ENCODE measurements at places on chromosomes 12 and 14. TPM values are rescaled to one million over a fixed set of nuclear protein-coding genes. Genes with fewer than 3 reads are reported as not detected.

- no peak for DNase-seq
These were observed 13.9 kb downstream of the EVL start for GRCh38 chr14:100078997-100079725.

Gene ANO2
- 36.8 TPM for total RNA-seq

- no peak for DNase-seq
These were observed 166.6 kb upstream of the CCDC198 start for GRCh38 chr14:57660208-57660607.

DNA sequence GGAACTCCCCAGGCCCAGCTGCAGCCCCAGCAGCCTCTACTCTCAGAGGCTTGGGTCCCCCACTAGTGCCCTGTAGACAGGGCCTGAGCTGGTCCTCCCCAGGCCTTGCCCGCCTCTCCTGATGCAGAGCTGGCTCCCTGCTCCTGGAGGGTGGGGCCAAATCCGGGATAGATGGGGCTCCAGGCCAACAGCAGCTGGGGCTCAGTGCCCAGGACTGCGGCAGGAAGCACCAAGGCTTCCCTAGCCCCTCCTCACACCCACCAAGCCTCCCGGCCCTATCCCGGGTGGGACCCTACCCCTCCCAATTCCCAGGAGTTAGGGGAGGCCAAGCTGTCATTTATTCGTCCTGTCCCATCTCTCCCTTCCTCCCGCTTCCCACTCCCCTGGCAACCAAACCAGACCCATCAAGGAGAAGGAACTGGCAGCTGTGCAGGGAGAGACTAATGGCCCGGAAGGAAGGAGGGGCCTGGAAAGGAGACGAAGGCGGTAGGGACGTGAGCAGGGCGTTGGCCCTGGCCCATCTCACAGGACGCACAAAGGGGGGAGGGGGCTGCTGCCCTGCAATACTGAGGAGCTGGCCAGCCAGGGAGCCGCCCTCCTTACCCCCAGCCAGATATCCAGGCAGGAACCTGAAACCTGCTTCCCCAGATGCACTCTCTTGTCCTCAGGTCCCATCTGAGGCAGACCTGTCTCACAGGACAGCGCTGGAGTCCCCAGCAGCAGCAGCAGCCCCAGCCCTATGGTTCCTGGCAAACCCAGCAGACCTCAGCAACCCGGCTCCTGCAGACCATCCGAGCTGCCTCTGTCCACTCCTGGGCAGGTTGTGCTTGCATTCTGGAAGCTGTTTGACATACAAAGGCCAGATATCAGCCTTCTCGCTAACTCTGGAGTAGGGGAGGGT, 1.6 kb upstream of the PRPH start:
- peak; percentile 61 for DNase-seq

Gene ADAM20
- 1.2 TPM for total RNA-seq

Gene INSM2
- not detected for total RNA-seq

DNA sequence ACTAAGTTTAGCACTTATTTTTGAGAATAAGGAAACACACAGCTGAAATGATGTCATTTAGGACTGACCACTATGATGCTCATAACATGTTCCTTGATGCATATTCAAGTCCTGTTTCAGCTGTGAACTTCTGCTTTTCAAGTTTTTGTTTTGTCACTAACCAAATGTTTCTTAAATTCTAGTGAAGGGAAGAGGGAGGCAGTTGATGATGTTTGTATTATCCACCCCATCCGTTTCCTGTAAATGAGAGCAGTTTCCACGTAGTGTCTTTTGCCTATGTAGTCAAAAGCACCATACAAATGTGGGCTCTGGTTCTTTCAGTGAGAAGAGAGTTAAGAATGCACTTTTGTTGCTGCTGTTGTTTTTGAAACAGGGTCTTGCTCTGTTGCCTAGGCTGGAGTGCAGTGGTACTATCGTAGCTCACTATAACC, 491.8 kb downstream of the PCNX1 start:
- no peak for DNase-seq

DNA sequence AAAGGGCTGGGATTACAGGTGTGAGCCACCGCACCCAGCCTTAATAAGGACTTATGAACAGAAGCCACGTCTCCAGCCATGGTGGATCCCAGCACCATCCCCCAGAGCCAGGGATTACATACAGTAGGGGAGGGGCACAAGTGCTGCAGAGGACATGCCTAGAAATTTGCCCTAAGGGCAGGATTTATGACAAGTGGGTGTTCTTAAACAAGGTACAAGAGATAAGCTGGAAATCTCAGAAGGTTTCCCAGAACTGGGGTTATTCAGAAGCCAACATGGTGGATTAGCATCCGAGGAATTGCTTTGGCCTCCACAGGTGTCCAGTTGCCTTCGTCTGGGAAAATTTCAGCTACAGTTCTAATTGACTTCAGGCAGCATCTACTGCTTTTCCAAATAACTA, 114.4 kb upstream of the EGLN3 start:
- DNase-seq = no peak

DNA sequence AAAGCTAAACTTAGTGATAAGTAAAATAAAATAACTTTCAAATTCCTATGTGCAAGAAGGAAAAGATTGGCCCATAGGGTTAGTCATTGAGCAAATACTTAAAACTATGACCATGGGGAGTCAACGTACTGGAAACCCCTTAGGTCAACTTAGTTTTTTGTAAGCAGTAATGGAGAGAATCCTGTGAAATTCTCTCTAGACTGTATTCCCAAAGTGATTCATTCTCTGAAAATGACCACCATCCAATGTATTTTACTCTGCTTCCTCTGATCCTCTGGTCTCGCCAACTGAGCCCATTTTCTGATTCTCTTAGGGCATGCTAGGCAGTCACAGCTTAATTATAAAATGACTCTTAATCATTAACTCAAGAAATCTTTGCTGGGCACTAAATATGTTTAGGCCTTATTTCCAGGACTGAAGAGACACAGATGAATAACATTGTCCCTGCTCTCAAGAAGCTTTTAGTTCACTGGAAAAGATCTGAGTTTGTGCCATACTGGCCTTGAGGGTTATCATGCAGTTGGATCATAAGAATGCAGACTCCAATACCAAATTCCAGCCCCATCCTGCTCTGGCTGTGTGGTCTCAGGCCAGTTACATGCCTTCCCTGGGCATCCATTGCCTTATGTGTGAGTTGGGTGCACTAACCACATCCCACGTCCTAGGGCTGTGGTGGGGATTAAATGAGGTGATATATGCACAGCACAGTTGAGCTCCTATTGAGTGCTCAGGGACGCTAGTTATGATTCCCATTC, 732.4 kb downstream of the AACS start:
- DNase-seq = no peak

GRCh38 chr14:103528146-103528586, 830 bp upstream of the TRMT61A start:
- DNase-seq = no peak

GRCh38 chr12:120125029-120125428, 8.5 kb upstream of the RAB35 start:
- DNase-seq = no peak

DNA sequence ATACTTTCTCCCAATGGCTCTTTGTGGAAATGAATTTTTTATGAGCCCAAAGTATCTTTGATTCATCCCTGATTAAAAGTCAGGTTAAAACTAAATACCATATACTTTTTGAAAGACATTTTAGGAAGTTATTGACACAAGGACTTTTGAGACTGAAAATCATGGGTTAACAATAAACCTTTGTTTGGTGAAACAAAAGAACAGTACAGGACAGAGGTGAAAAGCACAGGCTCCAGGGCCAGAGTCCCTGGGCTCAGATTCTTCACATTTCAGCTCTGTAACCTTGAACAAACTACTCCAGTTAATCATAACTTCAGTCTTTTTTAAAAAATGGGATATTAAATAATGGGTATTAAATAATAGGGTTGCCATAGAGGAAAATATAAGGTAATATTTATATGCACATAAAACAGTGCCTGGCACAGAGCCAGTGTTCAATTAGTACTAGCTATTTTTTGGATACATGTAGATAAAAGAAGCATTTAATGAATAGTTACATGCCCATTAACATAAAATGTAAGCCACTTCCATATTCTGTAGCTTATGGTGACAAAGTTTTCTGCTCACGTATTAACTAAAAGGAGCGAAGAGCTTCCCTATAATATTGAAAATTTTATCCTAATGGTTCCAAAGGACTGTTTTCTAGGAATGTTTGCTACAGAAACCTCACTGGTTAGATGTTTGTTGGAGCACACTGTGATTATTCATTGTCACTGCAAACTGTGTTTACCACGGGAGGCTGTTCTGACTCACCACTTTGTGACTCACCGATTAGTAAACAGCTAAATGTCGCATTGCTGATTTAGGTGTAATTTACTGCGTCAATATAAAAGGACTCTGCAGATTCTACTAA, 255.4 kb downstream of the DAD1 start:
- DNase-seq = no peak

DNA sequence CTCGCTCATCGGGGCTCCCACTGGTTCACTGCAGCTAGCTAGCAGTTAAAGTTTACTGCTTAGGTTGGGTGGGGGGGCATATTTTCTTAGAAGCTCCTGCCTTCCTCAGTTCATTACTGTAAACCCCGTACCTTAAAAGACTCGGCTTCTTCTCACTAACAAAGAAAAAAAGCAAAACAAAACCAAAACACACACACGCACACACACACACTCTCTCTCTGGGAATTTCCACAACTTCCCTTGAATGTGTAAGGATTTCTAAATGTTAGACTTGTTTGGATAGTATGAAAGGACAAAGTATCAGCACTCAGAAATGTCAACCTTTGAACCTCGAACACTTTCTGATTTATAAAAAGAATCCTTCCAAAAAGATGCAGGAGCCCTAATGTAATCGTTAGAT, 927 bp downstream of the PTHLH start:
- DNase-seq = no peak

GRCh38 chr12:114220311-114220710, 185.6 kb downstream of the TBX5 start:
- no peak for DNase-seq

Gene SLC2A14
- not detected for total RNA-seq

DNA sequence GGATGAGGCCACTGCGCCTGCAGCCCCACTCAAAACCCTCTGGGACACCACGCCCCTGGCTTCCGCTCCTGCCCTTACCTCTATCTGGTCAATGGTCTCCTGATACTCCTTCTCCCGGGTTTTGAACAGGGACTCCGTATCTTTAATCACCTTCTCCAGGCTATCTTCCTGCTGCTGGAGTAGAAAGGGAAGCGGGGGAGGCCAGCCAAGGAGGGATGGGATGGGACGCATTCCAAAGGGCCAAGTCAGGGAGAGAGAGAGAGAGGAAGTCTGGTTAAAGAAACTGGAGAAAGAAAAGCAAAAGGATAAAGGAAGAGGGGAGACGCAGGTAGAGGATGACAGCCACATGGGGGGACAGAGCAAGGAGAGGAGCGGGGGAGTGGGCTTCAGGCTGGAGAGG, 7.9 kb downstream of the IFFO1 start:
- no peak for DNase-seq

GRCh38 chr14:89025561-89026236, 201.2 kb downstream of the TTC8 start:
- DNase-seq = no peak

GRCh38 chr14:51821822-51822221, 38.6 kb upstream of the GNG2 start:
- no peak for DNase-seq

DNA sequence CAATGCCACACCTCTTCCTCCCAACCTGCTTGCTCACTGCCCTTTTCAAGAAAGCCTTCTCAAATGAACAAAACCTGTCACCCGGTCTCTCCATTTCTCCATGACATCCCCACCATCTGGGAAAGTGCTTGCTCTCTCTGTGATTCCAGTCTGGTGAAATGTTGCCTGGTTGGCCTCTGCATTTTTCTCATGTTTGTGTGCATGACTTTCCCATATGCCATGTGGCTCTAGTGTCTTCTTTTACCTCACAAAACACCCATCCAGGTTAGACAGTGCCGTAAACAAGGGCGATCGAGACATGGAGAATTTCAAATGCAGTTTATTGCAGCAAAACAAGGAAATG, 5.8 kb downstream of the KRT1 start:
- no peak for DNase-seq

Gene NANOG
- not detected for total RNA-seq

GRCh38 chr12:65420941-65421340, 142.5 kb downstream of the MSRB3 start:
- DNase-seq = no peak

Gene TC2N
- 56.7 TPM for total RNA-seq

Gene IL26
- total RNA-seq = not detected

DNA sequence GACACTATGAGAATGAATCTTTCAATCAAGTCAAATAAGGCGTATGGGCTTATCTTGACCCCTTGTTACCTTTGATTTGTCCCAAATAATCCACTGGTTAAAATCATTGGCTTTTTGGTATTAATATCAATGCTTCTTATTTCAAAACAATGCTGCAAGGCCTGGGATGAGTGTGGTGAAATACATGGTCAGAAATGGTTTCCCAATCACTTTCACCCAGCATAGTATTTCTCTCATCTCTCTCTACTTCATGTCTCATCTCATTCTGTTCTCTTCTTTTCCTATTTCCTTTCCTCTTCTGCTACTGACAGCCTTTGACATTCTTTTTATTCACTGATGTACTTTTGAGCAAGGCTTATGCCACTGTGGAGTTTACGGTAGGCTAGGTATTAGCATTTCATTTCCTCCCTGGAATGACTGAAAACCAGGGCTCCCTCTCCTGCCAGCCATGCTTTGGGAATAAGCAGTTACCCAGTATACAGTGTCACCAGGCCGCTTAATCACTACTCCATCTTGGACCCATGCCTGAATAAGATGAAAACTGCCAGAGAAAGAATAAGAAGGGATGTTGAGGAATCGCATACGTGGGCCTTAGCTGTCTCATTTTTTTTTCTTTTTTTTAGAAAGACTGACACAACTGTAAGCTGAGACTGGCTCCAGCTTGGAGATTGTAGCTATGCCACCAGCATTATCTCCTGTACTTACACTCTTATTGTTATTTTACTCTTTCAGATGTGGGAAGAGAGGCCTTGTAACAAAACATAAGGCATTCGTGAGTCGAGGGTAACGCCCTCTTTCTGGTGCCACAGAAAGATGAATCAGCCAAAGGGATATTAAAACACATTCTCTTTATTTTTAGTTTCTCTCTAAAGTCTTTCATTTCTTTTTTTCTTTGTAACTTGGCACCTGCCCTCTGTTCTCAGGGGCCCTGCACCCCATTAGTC, 53.5 kb downstream of the IGF1 start:
- DNase-seq = no peak

Gene ZNF891
- 2.4 TPM for total RNA-seq

Gene CRADD
- 17.1 TPM for total RNA-seq

DNA sequence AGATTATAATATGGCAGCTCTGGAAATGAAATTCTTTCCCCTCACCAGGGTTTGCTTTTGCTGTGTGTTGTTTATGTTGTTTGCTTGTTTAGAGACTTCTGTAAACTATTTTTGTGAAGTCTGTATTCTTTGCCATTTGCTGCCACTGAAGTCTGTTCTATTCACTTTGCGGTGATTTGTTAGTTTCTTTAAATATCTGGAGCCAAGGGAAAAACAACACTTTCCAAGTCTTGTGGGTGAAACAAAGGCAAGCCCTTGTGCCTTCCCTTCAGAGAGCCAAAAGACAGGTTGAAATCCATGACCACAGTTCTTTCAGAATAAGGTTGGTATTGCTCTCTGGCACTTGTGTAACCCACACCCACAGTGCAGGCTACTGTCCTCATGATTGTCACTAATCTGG, 59.5 kb upstream of the RNU6-7 start:
- no peak for DNase-seq

Measured in upper lobe of right lung (tissue), 1 donor.